NB4 (cell line): ENCODE measurements at places on chromosomes 7 and 10.

DNA sequence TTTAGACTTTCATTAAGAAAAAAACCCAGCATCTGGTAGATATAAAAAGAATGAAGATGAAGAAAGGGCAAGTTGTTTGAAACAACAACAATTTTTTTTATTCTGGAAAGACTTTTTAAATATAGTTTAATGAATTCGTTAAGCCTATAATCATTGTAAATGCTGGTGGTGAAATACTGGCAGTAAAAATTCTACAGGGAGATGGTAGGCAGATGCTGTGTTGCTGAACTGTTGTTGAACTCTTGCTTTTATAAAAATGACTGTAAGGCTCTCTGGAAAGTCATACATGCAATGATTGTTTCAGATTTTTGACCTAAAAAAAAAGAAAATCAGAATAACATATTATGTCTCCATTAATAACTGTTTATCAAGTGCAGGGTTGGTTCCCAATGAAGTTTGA lies 39.0 kb downstream of the SCIN start:
- DNase-seq = no peak

- DNase-seq = no peak
These were observed 704.0 kb upstream of the IGFBP3 start for GRCh38 chr7:46625032-46625431.

- no peak for DNase-seq
These were observed 35.4 kb upstream of the KNDC1 start for GRCh38 chr10:133124357-133125211.

- DNase-seq = no peak
These were observed 149.2 kb downstream of the CACNA2D1 start for GRCh38 chr7:82294382-82294784.

GRCh38 chr7:9796241-9796640 lies 1177.4 kb upstream of the PHF14 start:
- DNase-seq = no peak

DNA sequence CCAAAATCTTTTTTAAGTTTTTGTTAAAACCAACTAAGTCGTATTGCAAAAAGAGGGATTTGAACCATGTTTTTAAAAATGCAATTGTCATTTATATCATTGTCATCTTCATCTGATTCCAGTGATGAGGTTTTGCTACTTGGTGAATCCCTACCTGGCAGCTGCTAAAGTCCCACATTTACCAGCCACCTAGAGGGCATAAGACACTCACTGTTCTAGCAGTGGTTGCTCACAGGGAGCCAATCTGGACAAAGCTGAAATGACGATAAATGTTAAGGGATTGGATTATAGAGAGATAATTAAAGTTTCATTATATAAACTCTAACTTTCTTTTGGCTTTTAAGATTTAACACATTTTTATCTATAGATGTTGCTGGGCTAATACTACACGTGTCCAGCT lies 18.7 kb downstream of the KIFBP start:
- DNase-seq = peak; percentile 55

- DNase-seq = peak; percentile 32
These were observed 227.4 kb downstream of the GRID1 start for GRCh38 chr10:86139066-86139657.

- DNase-seq = no peak
These were observed 56.7 kb downstream of the GPAM start for GRCh38 chr10:112126901-112127300.

GRCh38 chr7:14137676-14138075 lies 148.2 kb upstream of the ETV1 start:
- no peak for DNase-seq

DNA sequence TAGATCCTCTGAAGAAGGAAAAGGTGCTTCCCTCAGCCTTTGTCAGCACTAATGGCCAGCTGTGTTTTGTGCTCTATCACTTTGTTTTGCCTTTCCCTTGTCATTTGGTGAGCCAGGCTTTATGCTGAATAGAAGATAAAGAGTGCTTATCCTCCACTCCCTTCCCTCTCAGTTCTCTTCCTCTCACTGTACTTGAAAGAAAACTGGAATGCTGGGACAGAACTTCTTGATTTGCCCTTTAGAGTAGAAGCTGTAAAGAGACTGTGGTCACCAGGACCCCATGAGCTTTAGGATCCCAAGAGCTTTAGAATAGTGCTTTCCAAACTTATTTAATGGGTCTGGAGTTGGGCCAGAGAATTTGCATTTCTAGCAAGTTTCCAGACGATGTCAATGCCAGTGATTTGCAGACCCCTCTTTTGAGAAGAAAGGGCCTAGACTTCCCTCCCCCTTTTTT lies 81.4 kb downstream of the LRRC4 start:
- DNase-seq = no peak

GRCh38 chr7:120400806-120401455 lies 128.0 kb downstream of the KCND2 start:
- no peak for DNase-seq

DNA sequence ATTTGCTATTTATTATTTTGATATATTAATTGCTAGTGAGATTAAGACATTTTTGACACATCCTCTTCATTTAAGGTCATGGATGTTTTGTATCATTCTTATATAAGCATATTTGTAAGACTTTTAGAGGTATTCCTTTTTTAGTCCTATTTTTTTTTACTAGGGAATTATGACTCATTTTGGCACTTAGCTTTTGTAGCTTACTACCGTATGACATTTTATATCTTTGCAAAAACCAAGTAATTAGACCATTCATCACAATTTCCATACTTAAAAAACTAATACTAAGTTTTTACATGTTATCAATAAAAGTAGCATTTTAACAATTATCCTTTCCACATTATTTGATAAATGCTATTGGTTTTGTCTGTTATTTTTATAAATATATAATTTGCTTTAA lies 41.6 kb downstream of the BMPR1A start:
- no peak for DNase-seq

- DNase-seq = no peak
These were observed 182.2 kb downstream of the PHF14 start for GRCh38 chr7:11155883-11156282.

GRCh38 chr10:86522510-86522855 lies 891 bp upstream of the WAPL start:
- DNase-seq = no peak

DNA sequence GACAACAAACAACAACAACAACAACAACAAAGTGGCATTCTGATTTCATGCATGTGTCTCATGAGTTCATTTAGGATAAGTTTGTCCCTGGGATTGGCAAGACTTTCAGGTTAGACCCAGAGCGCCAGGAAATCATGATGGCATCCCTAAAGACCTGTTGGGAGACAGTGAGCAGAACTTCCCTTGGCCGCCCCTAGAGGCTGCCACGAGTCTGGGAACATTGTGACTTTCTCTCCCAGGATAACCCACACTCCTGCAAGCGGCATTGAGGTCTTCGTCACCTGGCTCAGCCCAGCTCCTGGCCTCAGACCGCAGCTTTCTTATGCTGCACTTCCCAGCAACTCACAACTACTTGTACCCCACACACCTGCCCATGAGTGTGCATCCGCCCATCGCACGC lies 80.5 kb upstream of the RNF32 start:
- DNase-seq = peak; percentile 23

- peak; percentile 64 for DNase-seq
These were observed 38.1 kb downstream of the CFAP46 start for GRCh38 chr10:132904181-132904813.

- DNase-seq = no peak
These were observed 779.3 kb downstream of the INHBA start for GRCh38 chr7:40923626-40924025.

GRCh38 chr7:157422279-157422678 lies 85.5 kb downstream of the DNAJB6 start:
- no peak for DNase-seq

- no peak for DNase-seq
These were observed 223.1 kb upstream of the PPP2R2D start for GRCh38 chr10:131677671-131678070.

DNA sequence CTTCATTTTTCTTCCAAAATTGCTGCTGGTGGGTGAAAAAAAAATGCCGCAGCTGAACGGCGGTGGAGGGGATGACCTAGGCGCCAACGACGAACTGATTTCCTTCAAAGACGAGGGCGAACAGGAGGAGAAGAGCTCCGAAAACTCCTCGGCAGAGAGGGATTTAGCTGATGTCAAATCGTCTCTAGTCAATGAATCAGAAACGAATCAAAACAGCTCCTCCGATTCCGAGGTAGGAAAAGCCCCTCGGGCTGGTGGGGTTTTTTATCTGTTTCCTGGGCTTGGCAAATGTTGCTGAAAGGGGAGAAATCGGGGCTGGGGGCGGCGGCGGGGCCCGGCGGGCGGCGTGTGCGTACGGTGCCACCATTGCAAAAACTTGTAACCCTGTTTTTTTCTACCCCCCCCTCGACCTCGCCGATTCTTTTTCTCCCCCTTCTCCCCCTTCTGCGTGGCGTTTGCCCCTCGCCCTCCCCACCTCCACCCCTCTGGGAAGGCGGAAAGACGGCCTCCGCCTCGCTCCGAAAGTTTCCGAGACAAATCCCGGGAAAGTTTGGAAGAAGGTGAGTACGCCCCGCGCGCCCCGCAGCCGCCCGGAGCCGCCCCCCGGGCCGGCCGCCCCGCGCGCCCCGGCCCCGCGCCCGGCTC lies 789 bp downstream of the TCF7L2 start:
- DNase-seq = peak; percentile 70

DNA sequence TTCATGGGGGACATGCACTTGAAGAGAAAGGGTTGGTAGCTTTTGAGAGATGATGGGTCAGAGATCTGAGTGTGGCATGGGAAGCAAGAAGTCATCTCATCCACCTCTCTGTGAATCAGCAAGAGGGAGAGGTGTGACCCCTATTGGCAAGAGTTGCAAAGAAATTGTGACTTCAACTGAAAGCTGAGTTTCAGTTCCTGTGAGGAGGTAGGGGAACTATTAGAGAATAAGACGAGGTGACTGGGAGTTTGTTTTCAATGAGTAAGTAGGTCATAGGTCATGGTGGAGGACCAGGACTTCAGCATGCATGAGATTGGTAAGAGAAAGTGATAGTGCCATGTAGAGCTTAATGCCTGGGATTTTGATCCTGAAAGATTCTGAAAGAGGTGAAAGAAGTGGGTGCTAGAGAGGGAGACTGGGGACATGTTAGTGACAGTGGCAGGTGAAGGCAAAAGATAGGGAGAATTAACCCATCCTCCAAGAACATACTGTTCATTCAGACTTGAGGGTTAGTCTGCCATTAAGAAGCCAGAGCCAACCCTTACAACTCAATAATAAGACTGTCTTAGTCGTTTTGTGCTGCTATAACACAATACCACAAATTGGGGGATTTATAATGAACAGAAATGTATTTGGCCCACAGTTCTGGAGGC lies 75.5 kb upstream of the CAPZA2 start:
- DNase-seq = peak; percentile 57

DNA sequence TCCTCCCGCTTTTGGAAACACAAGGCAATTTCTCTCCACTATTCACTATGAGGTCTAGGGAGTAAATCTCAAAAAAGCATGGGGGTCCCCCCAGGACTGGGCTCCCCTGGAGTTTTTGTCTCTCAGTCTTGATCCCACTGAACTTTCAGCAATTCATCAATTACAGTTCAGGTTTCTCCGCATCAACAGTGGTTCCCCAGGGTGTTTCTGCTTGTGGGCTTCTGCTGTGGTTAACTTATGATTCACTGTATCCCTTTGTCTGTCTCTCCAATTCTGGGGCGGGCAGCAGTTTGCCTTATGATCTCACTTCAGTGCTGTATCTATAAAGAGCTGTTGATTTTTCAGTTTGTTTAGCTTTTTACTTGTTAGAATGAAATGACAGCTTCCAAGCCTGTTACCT lies 142.6 kb upstream of the CDC14C start:
- peak; percentile 28 for DNase-seq

DNA sequence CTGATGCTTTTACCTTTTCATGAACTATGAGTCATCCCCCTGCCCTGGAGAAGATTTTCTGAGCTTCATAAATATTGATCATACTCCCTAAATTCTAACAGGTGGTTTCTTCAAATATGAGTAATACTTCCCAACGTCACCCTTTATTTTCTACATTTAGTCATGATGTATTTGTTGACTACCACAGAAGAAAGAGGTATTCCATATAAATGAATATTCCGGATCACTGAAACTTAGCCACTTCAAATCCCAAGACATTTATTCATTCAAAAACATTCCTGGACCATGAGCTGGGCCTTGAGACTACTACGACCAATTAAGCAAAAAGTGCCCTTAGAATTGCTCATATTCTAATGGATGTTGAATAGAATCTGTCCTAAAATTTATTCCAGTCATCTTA lies 395.8 kb upstream of the NPVF start:
- no peak for DNase-seq

DNA sequence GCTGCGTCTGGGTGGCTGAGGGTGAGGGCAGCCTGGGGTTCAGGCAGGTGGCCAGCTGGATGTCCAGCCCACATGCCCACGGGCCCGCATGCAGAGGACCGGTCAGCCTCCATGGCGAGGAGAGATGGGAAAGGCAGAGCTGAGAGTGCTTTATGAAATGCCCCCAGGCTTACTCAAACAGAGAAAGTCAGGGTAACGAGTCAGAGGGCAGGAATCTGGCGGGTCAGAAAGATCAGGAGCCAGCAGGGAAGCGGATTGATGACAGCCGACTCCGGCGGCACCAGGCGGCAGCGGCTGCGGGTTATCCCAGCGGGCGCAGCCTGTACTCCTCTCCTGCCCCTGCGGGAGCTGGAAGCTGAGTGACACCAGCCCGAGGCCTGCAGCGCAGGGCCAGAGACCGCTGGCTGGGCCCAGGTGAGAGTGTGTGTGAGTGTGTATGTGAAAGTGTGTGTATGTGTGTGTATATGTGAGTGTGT lies 13.4 kb downstream of the SLC13A4 start:
- DNase-seq = no peak

DNA sequence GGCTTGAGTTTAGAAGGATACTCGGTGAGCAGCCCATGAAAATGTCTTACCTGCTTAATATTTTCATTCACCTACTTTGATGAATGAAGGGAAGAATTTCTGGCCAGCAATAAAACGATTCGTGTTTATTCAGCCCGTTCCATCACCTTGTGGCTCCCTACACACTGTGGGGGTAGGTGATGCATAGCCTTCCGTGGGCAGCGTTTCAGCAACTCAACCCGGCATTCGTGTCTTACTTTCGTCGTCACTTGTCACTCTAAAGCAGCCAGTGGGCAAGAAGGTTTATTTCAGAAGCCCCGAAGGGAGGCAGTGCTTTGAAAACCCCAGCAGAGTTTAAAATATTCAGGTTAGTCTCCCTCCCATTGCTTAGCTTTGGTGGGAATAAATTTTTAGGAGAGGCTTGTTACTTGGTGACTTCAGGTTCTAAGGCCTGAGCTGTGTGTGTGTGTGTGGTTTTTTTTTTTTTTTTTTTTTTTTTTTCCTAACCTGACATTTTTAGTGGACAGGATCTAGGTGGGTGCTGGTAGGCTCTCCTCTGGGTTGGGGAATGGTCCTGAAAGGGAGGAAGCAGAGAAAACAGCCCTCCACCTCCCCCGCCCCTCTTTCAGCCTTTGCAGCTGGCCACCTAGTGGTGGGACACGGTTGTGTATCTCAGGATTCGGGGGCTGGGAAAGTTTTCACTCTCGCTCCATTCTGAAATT lies 1.8 kb downstream of the GRK5 start:
- peak; percentile 69 for DNase-seq

- DNase-seq = peak; percentile 78
These were observed 270.4 kb upstream of the KLF14 start for GRCh38 chr7:131004371-131004770.
